Femur (tissue), 1 donor: ENCODE measurements at places on chromosomes 7 and 10.

DNA sequence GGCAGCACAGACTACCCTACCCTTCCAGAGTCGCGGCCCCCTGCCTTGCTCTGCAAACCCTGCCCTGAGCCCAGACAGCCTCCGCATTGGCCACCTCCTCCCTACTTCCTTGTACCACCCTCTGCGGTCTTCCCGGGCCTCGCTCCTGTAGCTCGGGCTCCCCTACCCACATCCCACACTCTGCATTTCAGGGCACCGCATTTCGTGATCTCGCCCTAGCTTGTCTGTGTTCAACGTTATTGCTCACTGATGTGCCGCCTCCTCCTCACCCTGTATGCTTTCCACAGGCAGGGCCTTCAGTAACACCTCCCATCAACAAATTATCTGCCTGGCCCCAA lies 6.6 kb downstream of the PDIA4 start:
- no peak for DNase-seq

DNA sequence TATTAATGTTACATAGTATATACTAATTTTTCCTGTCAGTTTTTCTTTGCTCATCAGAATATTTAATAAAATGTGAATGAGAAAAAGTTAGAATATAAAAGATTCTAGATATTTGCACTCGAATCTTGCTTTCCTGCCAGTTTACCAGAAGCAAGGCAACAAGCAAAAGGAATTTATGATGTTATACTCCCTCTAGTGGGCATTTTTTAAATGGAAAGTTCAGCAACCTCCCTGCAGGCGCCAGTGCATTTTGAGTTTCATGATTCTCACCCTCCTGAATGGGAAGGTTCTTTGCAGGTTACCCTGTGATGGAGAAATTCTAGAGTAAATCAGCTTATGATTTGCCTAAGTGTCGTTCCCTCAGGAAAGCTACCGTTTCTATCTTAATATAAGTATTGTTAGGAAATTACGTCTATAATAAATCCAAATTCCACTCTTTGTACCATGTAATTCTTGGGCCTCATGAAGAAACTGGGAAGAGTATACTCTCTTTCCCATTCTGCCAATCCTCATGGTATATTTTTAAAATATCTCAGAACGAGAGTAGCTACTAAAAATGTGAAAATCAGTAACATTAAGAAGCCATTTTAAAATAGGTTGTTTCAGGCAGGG lies 350.0 kb downstream of the CRPPA start:
- DNase-seq: peak; percentile 55

- DNase-seq: no peak
Measured at GRCh38 chr7:120060875-120061274, 212.1 kb upstream of the KCND2 start.

DNA sequence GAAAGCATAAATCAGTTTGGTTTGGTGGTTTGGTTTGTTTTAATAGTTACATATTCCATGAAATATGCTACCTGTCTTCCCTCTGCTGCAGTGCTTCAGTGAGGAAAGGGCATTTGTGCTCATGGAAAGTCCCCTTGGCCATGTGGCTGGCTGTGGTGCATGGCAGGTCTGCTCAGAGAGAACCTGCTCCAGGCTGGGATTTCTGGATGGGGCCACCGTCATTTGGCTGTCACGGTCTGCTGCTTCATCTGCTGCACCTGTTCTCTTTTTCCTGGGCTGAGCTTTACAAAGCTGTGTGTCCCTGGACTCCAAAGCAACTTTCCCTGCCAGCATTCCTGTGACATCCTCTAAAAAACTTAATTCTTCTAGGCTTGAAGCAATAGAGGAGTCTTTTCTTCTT lies 8.9 kb downstream of the CDK14 start:
- DNase-seq: peak; percentile 43

- DNase-seq: no peak
Measured at GRCh38 chr7:139733751-139734150, 44.0 kb downstream of the HIPK2 start.

DNA sequence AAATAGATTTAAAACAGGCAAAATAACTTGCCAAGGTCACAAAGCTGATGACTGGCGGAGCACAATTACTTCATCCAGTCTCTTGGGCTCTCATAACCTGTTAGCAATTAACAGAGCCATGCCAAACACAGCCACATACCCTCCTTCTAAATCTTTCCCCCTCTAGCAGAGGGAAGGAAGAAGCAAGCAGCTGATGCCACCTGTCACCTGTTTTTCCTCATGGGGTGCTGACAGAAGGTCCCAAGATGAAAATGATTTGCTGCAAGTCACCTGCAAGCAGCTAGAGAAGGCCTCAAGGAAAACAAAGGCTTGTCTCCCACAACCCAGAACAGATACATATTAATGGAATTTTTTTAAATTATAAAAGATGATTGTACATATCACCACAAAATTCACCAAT lies 117.8 kb downstream of the GFRA1 start:
- DNase-seq: no peak

GRCh38 chr10:52940921-52941320 lies 168.3 kb upstream of the MBL2 start:
- DNase-seq: no peak

GRCh38 chr7:13236026-13236425 lies 548.6 kb downstream of the ARL4A start:
- DNase-seq: no peak

GRCh38 chr10:47348661-47349470 lies 703 bp downstream of the RBP3 start:
- DNase-seq: no peak

- no peak for DNase-seq
Measured at GRCh38 chr7:50268223-50268622, 36.3 kb upstream of the IKZF1 start.

DNA sequence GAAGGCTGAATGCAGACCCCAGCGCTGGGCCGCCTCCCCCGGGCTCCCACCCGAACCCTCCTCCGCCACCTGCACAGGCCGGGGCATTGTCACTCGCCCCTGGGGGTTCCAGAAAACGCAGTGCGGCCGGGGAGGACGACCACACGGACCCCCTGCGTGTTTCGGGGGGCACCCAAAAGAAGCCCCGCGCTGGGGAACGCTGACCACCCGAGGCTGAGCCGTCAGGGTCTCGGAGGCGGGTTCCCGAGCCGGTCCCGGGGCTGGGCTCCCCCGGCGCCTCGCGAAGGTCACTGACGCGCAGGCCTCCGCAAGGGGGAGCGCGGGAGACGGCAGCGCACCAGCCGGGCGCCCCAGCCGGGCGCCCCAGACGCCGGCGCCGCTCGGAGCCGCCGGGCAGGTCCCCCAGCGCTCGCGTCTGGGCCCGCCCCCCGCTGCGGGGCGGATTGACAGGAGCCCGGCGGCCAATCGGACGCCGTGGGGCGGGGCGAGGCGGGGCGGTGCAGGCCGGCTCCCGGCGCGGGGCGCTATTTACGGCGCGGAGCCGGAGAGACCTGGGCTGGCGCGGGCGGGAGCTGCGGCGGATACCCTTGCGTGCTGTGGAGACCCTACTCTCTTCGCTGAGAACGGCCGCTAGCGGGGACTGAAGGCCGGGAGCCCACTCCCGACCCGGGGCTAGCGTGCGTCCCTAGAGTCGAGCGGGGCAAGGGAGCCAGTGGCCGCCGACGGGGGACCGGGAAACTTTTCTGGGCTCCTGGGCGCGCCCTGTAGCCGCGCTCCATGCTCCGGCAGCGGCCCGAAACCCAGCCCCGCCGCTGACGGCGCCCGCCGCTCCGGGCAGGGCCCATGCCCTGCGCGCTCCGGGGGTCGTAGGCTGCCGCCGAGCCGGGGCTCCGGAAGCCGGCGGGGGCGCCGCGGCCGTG lies at the start of gene BAMBI:
TSS of gene BAMBI (plus strand) at position 554 of the 920 bp plus-strand sequence. CDS start 377 bp downstream, outside the sequence.
- peak; percentile 95 for DNase-seq

DNA sequence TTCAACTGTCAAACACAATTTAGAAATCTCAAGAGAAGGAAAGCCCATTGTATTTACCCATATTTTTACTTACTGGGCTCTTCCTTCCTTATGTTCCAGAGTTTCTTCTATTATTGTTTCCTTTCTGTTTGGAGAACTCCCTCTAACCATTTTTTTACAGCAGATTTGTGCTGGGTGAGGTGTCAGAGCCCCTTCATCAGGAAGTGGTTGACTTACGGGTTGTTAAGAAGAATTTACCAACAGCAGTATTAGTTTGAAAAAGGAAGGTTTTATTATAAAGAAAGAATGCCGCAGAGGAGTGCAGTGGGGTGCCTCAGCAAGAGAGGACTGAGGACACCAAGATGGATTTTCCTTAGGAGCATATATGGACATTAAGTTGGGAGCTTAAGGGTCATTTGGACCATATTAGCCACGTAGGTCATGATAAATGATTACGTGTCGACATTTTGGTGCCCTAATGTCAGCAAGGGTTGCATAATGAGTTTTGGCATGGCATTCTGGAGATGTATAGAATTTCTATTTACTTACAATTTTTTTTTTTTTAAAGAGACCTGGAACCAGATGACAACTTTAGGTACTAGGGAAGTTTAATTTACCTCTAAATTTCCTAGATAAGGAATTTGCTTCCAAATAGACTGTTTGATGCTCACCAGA lies 6.3 kb upstream of the TBATA start:
- DNase-seq: no peak

DNA sequence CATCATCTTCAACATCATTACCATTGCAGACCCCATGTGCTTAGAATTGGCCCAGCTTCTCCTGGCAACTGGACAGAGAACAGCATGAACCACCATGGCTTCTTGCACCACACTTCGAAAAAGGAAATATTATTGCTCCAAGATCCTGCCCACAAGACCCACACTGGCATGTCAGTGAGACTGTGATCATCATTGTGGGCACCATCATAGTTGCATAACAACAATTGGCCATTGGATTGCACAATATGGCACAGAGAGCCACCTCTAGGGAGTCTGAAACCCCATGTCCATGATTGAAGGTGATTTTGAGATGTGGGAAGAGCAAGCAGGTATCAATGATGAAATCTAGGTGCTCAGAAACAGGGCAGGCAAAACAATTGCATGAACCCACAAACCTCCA lies 918.9 kb downstream of the GRID1 start:
- DNase-seq: no peak

GRCh38 chr7:148473703-148474480 lies 116.7 kb upstream of the C7orf33 start:
- no peak for DNase-seq

DNA sequence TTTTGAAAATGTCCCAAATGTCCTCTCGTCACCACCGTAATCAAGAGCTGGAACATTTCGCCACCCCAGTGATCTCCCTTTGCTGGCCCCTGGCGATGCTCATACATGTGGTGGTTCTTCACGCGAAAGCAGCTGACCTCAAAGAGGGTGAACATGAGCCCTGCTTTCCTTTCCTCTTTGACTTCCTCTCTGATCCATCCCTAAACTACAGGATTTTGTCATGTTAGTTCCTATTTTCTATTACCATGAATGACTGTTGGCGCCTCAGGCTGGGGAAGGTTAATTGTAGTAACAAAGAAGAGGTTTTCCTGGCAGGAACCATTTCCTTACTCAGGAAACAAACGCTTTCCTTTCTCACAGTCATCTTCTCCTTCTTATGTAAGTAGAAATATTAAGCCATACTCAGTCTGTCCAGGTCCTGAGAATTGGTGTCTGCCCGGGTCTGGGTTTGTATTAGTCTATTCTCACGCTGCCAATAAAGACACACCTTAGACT lies 114.5 kb downstream of the INSYN2A start:
- DNase-seq: no peak

- DNase-seq: peak; percentile 63
Measured at GRCh38 chr7:135755351-135755753, 6.7 kb upstream of the FAM180A start.

- DNase-seq: no peak
Measured at GRCh38 chr10:33186150-33186549, 148.3 kb downstream of the NRP1 start.

DNA sequence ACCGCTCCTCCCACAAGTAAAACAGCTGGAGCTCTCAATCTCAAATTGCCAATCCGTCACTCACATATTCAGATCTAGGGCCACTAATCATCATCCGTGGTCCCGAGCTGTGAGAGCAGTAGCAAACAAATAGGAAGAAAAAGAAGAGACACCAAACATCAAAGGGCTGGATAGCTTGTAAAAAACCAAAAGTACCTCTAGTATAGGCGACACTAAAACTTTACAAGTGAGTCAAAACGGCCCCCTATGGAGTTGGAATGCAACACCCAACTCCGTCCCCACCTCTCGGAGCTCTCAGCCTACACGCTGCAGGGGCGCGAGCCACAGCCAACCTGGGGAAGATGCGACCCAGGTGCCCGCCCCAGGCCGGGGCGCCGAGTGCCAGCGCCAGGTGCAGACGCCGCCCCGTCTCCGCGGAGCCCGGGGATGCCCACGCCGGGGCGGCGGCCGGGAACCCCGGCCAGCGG lies 581 bp downstream of the FAM3C start:
- no peak for DNase-seq

DNA sequence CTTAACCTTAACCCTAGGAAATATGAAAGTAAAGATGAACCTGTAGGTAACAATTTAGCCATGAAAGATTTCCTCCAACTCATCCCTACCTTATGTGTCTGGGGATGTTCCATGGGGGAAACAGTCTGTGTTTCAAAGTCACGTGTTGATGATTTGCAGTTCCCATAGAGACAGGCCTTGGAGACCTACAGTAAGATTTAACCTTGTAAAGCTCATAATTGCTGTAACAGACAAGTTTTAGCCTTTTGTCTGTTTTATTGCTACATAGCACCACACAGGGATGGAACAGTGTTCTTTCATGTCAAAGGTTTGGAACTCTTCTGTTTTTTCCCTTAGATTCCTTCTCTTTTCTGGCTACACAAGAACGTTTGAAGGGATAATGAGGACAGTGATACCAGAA lies 35.2 kb upstream of the ITGA8 start:
- no peak for DNase-seq

- no peak for DNase-seq
Measured at GRCh38 chr7:86470763-86471162, 172.9 kb upstream of the GRM3 start.

- DNase-seq: no peak
Measured at GRCh38 chr10:48417374-48417773, 110.9 kb downstream of the MAPK8 start.

DNA sequence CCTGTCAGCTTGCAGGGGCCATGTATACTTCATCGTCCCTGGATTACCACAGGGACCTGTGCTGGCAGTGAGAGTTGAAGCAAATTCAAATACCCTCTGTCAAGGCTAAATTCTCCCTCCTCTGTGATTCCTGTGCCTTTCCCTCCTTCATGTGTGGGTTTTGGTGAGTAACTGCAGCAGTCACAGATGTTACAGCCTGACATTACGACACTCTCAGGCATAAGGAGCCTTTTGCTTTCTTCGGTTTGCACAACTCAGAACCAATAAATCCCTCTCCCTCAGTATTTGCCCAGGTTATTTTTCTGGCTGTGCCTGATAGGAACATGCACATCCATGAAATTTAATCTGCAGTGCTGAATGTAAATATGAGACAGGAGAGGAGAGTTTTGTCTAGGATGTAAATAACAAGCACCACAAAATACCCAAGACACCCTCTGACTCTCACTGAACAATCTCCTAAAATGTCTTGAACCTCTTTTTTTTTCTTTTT lies 997.2 kb upstream of the GHITM start:
- DNase-seq: no peak

GRCh38 chr7:139382439-139382838 lies 22.7 kb downstream of the LUC7L2 start:
- no peak for DNase-seq

DNA sequence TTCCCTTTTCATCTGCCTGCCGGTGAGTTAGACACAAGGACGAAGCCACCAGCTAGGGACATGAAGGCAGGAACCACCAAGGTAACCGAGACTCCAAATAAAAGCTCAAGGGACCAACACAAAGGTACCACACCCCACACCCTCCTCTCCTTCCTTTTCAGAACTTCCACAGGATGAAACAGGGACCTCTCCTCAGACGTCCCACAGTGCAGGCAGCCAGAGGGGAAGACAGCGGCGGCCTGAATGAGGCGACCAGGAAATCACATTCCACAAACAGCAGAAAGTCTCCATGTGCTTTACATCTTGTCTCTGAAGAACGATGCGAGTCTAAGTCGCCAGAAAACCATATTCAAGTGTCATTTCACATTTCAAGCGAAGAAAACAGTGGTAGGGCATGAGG lies 97.8 kb downstream of the DIP2C start:
- no peak for DNase-seq
